M059J (cell line): ENCODE measurements at places on chromosomes 6 and 20. TPM values are rescaled to one million over a fixed set of nuclear protein-coding genes. Genes with fewer than 3 reads are reported as not detected.
A peak's percentile ranks its signal among the peaks of the same experiment; 100 is the strongest.

DNA sequence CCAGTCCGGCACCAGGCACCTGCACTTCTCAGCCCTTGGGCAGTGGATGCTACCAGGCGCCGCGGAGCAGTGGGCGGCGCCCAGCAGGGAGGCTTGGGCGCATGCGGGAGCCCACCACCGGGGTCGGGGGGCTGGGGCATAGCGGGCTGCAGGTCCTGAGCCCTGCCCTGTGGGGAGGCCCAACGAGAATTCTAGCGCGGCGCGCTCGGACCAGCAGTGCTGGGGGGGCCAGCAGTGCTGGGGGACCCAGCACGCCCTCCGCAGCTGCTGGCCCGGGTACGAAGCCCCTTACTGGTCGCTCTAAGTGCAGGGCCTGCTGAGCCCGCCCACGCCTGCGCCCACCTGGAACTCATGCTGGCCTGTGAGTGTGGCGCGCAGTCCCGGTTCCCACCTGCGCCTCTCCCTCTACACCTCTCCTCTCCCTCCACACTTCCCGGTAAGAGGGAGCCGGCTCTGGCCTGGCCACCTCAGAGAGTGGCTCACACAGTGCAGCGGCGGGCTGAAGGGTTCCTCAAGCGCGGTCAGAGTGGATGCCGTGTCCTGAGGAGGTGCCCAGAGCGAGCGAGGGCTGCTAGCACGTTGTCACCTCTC is 28.5 kb upstream of the SERPINB1 start:
- no peak for DNase-seq

- DNase-seq = peak; percentile 41
These were observed 259.9 kb upstream of the MARCKS start for GRCh38 chr6:113597231-113597583.

DNA sequence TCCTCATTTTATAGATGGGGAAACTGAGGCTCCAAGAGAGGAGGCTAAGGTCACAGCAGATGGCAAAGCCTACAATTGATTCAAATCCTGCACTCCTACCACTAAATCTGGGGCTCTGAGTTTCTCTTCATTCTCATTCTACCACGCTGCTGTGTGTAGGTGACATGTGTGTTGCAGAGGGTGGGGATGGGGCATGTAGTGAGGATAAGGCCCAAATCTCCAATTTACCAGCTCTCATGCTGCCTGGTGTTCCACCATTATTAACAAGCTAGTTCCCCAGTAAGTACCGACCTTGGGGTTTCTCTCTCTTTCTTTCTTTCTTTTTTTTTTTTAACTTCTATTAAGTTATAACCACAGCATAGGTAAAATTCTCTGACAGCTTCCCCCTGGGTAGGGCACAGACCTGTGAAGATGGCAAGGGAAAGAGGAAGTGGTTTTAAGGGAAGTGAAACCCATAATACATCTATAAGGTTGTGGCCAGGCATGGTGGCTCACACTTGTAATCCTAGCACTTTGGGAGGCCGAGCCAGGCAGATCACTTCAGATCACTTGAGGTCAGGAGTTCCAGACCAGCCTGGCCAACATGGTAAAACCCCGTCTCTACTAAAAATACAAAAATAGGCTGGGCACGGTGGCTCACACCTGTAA is 13.0 kb upstream of the MATN4 start:
- no peak for DNase-seq

Gene DYNLT2
- 0.76 and 1.1 TPM in 2 replicates for total RNA-seq

Gene FNDC11
- not detected in 2 replicates for total RNA-seq
